ENCODE measurements at places on chromosomes 6 and 20. TPM values are rescaled to one million over a fixed set of nuclear protein-coding genes. Genes with fewer than 3 reads are reported as not detected.
A peak's percentile ranks its signal among the peaks of the same experiment; 100 is the strongest.

The FILIP1 gene
- total RNA-seq = 20.2 TPM

The GINS1 gene
- total RNA-seq = 0.78 TPM

- DNase-seq = no peak
Observed at GRCh38 chr6:17268114-17268513, 13.0 kb upstream of the RBM24 start.

DNA sequence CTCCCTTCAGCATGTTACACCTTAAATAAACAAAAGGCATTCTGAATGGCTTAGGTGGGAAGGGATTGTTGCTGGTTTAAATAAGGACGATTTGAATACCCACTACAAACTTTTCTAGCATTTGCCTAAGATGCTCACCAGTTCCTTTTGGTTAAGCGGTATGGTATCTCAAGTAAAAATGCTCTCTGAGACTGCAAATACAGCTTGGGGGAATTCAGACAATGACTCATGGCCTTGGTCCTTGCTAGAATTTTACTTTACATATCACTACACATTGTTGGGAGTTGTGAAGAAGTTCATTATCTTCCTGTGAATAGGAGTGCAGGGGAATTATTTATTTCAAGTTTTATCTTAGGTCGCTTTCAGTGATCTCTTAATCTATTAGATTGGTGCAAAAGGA, 670.7 kb downstream of the UTRN start:
- DNase-seq = no peak

DNA sequence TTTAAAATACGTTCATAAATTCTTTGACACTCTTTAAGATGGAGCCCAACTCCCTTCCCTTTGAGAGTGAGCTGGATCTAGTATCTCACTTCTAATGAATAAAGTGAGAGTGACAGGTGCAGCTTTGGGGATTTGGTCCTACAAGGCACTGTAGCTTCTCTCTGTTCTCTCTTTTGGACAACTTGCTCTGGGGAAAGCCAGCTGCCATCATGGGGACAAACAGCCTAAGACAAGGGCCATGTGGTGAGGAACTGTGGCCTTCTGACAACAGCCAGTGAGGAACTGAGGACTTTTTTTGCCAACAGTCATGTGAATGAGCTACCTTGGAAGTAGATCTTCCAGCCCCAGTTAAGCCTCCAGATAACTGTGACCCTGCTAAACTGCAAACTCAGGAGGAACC, 272.8 kb upstream of the AGPAT4 start:
- no peak for DNase-seq

The PDCD2 gene
- total RNA-seq = 29.3 TPM

DNA sequence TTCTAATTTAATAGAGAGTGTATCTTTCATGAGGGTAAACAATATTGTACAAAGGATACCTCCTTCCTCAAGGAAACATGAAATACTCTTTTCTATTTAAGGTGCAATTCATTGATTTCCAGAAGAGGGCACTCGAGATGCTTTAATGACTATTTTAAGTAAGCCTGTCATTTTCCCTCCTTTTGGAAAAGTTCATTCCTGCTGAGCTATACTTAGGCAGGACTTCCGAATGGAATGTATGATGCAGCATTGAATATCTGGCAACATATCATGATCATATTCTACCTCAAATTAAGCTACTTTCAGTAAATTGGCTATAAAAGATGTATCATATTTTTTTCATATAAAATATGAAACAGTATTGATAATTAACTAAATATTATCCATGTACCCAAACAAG, 5.0 kb downstream of the DST start:
- DNase-seq = no peak

GRCh38 chr6:36735110-36736071, 37.8 kb downstream of the RAB44 start:
- DNase-seq = peak; percentile 86

GRCh38 chr20:24698706-24699206, 229.3 kb downstream of the SYNDIG1 start:
- no peak for DNase-seq

Measured in upper lobe of left lung (tissue), 6 donors.